Lower lobe of right lung (tissue), 2 donors: ENCODE measurements at places on chromosomes 6 and 20. TPM values are rescaled to one million over a fixed set of nuclear protein-coding genes. Genes with fewer than 3 reads are reported as not detected.

TPBG gene
- total RNA-seq: 10.8 TPM

DNA sequence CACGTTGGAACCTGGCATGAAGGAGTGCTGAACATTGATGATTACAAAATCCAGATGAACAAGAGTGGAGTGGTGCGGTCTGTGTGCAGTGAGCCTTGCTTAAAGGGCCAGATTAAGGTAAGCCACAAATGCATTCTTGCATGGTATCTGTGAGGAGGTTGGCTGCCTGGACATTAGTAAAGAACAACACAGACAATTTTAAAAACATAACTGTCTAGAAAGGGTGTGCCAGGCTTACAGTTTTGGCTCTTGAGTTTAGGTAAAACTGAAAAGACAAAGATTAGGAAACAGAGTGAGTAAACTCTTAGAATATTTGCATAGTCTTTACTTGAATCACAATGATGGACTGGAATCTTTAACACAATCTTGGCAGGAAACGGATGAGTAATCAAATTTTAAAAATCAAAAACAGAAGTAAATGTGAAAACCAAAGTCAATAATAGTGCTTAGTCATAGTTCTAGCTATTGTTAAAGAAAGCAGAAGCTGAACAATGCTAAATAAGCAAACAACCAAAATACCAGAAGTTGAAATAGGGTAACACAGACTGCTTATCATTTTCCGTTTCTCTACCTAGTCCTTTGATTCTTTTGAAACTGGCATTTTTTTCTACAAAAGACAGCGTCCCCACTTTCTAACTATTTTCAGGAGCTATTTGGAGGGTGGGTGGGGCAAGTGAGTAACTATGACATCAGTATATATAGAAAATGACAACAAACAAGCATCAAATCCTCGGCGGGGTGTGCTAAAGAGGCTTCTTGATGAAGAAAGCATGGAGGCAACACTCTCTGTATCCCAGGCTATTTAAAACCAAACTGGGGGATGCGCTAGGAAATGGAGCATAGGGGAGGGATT lies 185.8 kb upstream of the RAB32 start:
- no peak for DNase-seq
- no peak overlapping the region for H3K27ac ChIP-seq
- no peaks in the 10 kb centered on the region for H3K36me3 ChIP-seq
- H3K4me3 ChIP-seq: no peak overlapping the region
- H3K27me3 ChIP-seq: no peaks in the 10 kb centered on the region

GRCh38 chr20:10710991-10711775 lies 37.4 kb upstream of the JAG1 start:
- H3K4me1 ChIP-seq: peaks cover 6% of the 10 kb centered on the region
- no peak for DNase-seq
- no peak overlapping the region for H3K27ac ChIP-seq
- H3K4me3 ChIP-seq: no peak overlapping the region

- no peaks in the 10 kb centered on the region for H3K36me3 ChIP-seq
- no peaks in the 10 kb centered on the region for H3K4me1 ChIP-seq
- DNase-seq: no peak
- no peaks in the 10 kb centered on the region for H3K27me3 ChIP-seq
- no peak overlapping the region for H3K27ac ChIP-seq
These were observed 55.6 kb upstream of the ATXN1 start for GRCh38 chr6:16816891-16817290.

EBF4 gene
- 15.3 TPM for total RNA-seq

- no peak overlapping the region for H3K27ac ChIP-seq
- no peak for DNase-seq
- H3K4me3 ChIP-seq: no peak overlapping the region
- no peaks in the 10 kb centered on the region for H3K27me3 ChIP-seq
- H3K36me3 ChIP-seq: no peaks in the 10 kb centered on the region
- H3K4me1 ChIP-seq: no peaks in the 10 kb centered on the region
These were observed 508.9 kb upstream of the JAG1 start for GRCh38 chr20:11182720-11183119.

RIPOR2 gene
- 38.0 TPM for total RNA-seq

NRSN1 gene
- not detected for total RNA-seq

GRCh38 chr6:44316481-44316880 lies 3.3 kb upstream of the AARS2 start:
- H3K4me3 ChIP-seq: no peak overlapping the region
- peaks cover 13% of the 10 kb centered on the region for H3K27me3 ChIP-seq
- no peak overlapping the region for H3K27ac ChIP-seq

IL20RA gene
- 10.9 TPM for total RNA-seq

PRSS16 gene
- 13.4 TPM for total RNA-seq

GRCh38 chr6:45608252-45608913 lies 230.6 kb upstream of the SUPT3H start:
- H3K27ac ChIP-seq: no peak overlapping the region
- H3K36me3 ChIP-seq: no peaks in the 10 kb centered on the region

DNA sequence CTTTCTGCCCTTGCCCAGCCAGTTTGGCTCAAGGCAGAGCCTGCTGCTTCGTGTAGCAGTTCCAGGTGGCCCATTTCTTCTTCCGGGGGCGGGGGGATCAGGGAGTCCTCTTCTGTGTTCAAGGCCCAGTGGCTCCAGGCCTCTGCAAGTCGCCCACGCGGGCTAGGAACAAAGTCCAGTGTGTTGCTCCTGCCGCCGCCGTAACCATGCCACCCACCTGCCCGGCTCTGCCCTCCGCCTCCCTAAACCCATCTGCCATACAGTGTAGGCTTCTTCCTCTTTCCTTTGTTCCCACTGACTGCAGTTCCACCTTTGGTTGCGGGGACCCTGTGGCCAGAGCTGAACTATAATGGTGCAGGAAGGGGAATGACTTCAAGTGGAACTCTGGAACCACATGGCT lies 43.9 kb upstream of the SRF start:
- H3K36me3 ChIP-seq: peaks cover under 1% of the 10 kb centered on the region
- H3K27ac ChIP-seq: no peak overlapping the region

- H3K4me3 ChIP-seq: no peak overlapping the region
- H3K36me3 ChIP-seq: no peaks in the 10 kb centered on the region
- no peak overlapping the region for H3K27ac ChIP-seq
- no peaks in the 10 kb centered on the region for H3K4me1 ChIP-seq
These were observed 207.7 kb downstream of the MAFB start for GRCh38 chr20:40481337-40481736.

- H3K4me1 ChIP-seq: no peaks in the 10 kb centered on the region
- DNase-seq: no peak
- no peak overlapping the region for H3K27ac ChIP-seq
- H3K36me3 ChIP-seq: no peaks in the 10 kb centered on the region
- H3K4me3 ChIP-seq: no peak overlapping the region
- H3K27me3 ChIP-seq: no peaks in the 10 kb centered on the region
These were observed 493.4 kb downstream of the LMBRD1 start for GRCh38 chr6:69303382-69303781.

BTBD3 gene
- total RNA-seq: 37.0 TPM

SNAP25 gene
- total RNA-seq: 0.65 TPM

DNA sequence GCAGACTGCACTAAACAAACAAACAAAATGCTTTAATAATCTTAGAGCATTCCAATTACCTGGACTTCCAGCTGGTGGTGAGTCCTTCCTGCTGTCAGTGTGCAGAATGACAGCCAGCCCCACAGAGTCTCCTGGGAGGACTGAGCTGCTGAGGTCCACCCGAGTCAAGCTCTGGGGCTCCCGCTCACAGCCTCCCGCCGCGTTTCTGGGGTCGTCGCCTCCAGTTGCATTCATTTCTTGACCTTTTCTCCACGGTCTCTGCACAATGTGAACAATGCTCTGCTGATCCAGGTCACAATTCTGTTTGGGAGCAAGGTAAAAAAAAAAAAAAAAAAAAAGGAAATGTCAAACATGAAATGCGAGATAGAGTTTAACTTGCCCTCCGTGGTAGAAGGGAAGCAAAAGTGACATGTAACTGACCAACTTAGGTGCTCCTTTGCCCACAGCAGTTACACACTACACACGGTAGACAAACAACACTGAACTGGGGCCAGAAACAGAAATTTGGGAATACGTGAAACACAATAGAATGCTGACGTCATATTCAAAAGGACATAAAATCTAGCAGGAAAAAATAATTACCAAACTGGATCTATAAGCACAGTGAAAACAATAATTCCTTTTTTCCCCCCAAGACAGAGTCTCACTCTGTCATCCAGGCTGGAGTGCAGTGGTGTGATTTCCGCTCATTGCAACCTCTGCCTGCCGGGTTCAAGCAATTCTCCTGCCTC lies 464.9 kb downstream of the PRKN start:
- H3K36me3 ChIP-seq: no peaks in the 10 kb centered on the region
- H3K27ac ChIP-seq: no peak overlapping the region
- no peak overlapping the region for H3K4me3 ChIP-seq
- H3K4me1 ChIP-seq: no peaks in the 10 kb centered on the region
- no peaks in the 10 kb centered on the region for H3K27me3 ChIP-seq

- no peak for DNase-seq
- no peaks in the 10 kb centered on the region for H3K4me1 ChIP-seq
- no peaks in the 10 kb centered on the region for H3K36me3 ChIP-seq
These were observed 110.3 kb upstream of the ENPP5 start for GRCh38 chr6:46281110-46281509.

DNMT3B gene
- total RNA-seq: 1.1 TPM
